Hepatic stellate cell (primary cell): ENCODE measurements at places on chromosomes 13 and 19.

DNA sequence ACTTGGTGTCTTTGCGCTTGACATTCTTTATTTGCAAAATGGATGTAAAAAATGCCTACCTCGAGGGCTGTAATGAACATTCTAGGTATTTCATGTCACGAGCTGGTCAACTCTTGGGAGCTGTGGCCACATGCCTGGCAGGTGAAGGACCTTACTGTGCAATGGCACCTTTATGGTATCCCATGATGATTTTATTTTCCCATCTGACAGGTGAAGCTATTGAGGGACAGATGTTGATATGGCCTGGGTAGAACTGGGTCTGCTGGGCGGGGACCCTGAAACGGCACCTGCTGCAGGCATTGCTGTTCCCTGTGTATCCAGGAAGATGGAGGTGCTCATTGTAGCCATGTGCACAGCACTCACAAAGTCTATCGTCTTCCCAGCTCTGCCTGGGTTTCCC lies 332.2 kb downstream of the TEX29 start:
- no peak for DNase-seq

- DNase-seq = no peak
Observed at GRCh38 chr19:19103167-19103566, 35.1 kb downstream of the TMEM161A start.

DNA sequence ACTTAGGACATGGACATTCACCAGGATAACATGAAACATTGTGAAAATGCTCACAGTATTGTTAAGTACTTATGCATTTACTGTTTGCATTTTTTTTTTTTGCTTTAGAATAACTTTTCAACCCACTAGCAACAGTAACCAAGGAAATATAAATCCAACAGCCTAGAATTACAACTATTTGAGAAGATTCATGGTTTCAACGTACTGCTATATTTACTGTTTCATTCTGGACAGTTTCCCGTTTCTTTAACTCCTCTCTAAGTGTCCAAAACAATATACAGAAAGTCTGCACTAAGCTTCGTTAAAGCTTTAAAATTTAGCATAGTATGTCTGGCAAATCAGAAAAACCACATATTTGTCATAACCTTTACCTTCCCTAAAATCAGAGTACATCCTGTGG lies 2.7 kb downstream of the SMAD9 start:
- DNase-seq = no peak

DNA sequence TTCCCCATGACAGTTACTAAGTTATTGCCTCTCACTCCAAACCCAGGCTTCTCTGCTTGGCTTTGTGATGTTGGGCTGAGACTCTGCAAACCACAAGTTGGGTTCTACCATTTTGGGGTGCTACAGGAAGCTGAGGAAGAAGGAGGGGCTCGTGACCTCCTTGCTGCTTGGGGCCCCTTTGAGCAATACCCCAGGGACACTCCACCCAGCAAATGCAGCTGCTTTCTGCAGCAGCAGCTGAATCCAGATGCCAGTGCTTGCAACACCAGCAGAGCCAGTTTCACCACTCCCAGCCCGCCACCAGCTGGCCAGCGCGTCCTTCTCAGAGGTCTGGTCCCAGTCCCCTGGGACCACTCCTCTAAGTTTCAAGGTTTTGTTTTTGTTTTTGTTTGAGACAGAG lies 22.0 kb upstream of the UBAC2 start:
- DNase-seq = no peak

DNA sequence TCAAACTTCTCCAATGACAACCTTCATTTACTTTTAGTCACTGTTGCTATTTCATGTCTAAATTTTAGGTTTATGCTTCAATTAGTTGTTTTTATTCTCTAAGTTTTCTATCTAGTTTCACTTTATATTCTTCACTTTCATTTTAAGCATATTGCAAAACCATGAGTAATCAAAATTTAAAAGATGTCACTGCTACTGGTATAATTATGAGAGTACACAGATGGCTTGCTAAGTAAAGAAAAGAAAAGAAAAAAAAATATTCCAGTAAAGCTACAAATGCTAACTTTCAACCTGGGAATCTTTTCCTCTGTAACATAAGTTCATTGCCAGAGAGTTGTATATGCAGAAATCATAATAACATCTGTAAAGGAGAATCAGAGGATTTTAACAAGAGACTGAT lies 1624.7 kb downstream of the PCDH9 start:
- no peak for DNase-seq

GRCh38 chr13:43544011-43544410 lies 242.8 kb downstream of the ENOX1 start:
- no peak for DNase-seq

DNA sequence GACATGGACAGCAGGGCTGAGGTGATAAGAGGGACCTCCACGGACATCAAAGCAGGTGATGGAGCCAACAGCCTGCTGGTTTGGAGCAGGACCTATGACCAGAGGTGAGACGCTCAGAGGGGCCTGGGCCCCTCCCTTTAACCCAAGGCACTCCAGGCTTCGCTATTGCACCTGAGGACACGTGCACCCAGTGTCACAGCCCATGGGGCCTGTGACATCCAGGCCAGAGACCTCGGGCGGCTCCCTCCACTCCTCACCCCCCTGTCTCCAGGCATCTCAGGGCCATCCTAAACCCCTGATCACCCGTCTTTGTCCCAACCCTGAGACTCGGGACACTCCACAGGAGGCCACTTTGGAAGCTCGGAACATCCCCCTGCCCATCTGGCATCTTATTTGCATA lies 12.9 kb downstream of the ADGRE5 start:
- DNase-seq = no peak

GRCh38 chr19:4174213-4174894 lies 8.0 kb downstream of the SIRT6 start:
- DNase-seq = no peak

GRCh38 chr13:42894765-42895243 lies 97.2 kb downstream of the EPSTI1 start:
- DNase-seq = no peak

- DNase-seq = no peak
Observed at GRCh38 chr13:54029720-54030119, 1001.1 kb downstream of the OLFM4 start.

DNA sequence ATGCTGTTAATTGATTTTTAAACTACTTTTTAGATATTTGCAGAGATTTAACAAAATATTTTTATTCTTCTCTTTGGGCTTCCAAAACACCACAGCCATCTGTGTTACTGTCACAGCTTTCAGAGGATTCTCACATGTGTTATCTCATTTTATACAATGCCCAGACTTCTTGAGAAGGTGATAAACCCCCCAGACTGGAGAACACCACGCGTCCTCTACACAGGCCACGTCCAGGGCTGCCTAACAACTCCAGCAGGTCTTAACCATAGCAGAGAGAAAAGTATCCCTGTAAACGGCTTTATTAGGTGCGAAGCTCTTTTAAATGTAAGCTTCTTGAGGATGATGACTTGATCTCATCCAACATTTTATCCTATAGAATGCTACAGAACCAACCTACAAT lies 2.0 kb downstream of the GPR183 start:
- DNase-seq = no peak

GRCh38 chr19:47637550-47637949 lies 28.6 kb downstream of the BICRA start:
- no peak for DNase-seq

GRCh38 chr13:27133889-27134288 lies 37.7 kb downstream of the USP12 start:
- DNase-seq = no peak

GRCh38 chr13:26599403-26599802 lies 41.9 kb downstream of the WASF3 start:
- no peak for DNase-seq

DNA sequence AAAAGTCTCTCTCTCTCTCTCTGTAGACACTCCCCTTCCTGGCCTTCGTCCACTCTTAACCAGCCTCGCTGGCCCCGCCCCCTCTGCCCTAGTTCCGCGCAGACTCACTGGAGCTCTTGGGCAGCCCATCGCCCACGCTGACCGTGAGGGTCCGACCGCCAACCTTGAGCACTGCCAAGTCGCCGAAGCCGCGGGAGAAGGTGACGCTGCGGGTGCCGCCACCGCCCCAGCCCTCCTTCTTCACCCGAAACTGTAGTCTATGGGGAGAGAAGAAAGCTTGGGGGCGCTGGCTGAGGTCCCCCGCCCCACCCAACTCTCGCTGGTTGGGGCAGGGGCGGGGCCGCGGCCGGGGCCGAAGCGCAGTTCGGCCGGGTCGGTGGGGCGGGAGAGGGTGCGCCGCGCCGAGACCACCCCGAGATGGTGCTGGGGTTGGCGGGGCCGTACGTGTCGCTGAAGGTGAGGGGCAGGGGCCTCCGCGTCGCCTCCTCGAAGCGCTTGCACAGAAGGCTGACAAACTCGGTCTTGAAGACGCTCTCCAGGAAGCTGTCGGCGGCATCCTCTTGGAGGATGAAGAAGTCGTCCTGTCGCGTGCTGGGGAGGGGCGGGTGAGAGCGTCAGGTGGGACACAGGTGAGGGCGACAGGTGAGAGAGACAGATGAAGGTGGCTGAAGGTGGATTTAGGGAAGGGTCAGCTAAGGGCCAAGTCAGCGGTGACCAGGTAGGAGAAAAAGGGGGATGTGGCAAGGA lies 12.6 kb upstream of the ZNF414 start:
- peak; percentile 90 for DNase-seq

DNA sequence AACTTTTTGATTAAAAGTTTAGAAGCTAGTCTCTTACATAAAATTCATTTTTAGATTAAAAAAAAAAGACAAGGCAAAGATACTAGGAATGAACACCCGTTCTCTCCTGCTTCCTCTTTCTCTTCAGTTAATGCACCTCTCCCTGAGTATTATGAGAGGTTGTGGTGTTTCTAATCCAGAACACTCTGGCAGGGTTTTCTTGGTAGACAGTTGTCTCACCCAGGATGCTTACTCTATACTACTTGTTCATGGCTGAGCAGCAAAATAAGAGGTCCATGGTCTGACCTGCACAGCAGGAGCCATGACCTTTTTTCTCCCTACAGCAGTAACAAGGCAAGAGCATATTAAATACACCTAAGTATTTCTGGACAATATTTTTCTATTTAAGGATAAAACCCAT lies 62.0 kb downstream of the MICU2 start:
- no peak for DNase-seq

- no peak for DNase-seq
Observed at GRCh38 chr19:791567-792305, 5.5 kb upstream of the PTBP1 start.

DNA sequence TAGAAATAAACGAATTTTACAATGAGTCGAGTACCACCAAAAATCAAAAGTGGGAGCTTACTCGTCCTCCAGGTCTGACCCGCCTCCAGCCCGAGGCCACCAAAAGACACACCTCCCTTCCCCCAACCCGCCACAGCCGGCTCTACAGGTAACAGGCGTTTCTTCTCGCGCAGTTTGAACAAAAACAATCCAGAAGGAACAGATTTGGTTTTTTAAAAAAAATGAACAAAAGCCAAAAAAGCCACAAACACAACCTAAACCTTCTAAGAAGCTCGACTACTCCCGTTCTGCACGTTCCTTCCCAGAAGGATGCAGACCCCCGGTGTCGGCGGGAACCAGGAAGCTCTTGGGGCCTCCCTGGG lies 671 bp downstream of the ZDHHC20 start:
- DNase-seq = peak; percentile 23

DNA sequence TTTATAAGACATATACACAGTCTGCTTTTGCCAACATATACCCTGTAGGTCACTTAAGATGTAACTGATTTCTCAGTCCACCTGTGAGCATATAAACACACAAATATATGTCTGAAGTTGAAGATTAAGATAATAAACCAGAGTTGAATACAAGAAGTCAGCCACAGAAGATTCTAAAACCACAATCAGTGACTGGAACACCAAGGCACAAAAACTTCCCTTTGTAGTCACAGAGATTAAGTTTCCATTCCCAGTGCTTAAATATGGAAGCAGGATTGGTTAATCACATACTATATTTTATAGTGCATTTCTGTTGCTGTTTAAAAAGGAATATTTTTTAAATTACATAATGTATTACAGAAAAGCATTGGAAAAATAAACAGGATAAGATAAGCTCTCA lies 39.9 kb downstream of the MTMR6 start:
- DNase-seq = no peak

- DNase-seq = no peak
Observed at GRCh38 chr13:51321836-51322235, 17.7 kb upstream of the SERPINE3 start.
